ENCODE measurements at places on chromosomes 6 and 20.

GRCh38 chr6:159691133-159691962 is 1.7 kb downstream of the SOD2 start:
- no peak for DNase-seq

GRCh38 chr20:35120012-35120701 is 27.0 kb downstream of the EDEM2 start:
- DNase-seq: no peak

DNA sequence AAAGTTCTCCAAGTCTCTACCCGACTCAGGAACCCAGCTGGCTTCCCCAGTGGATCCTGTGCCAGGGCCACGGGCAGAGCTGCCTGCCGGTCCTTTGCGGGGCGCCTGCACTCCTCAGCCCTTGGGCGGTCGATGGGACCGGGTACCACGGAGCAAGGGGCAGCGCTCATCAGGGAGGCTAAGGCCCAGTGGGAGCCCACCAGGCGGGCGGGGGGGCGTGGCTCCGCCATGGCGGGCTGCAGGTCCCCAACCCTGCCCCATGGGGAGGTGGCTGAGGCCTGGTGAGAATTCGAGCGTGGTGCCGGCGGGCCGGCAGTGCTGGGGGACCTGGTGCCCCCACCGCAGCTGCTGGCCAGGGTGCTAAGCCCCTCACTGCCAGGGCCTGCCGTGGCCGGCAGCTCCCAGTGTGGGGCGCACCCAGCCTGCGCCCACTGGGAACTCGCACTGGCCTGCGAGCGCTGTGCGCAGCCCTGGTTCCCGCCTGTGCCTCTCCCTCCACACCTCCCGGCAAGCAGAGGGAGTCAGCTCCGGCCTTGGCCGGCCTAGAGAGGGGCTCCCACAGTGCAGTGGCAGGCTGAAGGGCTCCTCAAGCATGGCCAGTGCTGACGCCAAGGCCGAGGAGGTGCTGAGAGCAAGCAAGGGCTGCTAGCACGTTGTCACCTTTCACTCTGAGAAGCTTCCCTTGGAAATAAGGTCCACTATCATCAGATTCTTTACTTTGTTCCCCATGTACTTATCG is 14.8 kb upstream of the ELOVL5 start:
- DNase-seq: no peak

DNA sequence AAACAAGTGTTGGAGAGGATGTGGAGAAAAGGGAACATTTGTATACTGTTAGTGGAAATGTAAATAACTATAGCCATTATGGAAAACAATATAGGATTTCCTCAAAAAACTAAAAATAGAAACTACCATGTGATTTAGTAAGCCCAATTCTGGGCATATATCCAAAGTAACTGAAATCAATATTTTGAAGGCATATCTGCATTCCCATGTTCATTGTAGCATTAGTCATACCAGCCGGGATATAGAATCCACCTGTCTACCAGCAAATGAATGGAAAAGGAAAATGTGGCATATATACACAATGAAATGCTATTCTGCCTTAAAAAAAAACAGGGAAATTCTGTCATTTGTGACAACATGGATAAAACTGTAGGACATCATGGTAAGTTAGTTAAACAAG is 15.3 kb upstream of the C6orf58 start:
- no peak for DNase-seq

- no peak for DNase-seq
These were observed 694 bp downstream of the MRPS18B start for GRCh38 chr6:30618270-30618797.

GRCh38 chr6:122555561-122555960 is 54.6 kb upstream of the PKIB start:
- DNase-seq: no peak

DNA sequence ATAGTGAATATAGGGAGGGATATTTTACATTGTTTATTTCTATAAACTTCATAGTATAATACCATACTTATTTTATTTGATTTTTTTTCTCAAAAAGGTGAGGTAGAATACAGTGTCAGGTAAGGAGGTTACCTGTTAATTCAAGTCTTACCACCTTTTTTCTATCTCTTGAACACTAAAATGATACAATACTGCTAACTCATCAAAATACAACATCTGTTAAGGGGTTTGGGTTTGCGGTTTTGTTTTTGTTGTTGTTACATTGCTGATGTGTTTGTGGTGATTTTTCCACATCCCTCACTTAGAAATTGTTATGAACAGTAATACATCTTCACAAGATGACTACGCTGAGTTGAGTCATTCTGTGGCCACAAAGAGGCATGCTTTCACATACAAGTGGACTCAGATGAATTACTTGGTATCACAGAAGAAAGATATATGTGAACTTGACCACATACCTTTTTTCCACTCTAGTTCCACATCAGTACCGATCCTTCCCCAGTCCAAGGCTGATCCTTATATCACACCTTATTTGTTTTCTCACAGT is 139.4 kb upstream of the ID4 start:
- no peak for DNase-seq

- no peak for DNase-seq
These were observed 20.3 kb upstream of the SYNDIG1 start for GRCh38 chr20:24449026-24449720.

DNA sequence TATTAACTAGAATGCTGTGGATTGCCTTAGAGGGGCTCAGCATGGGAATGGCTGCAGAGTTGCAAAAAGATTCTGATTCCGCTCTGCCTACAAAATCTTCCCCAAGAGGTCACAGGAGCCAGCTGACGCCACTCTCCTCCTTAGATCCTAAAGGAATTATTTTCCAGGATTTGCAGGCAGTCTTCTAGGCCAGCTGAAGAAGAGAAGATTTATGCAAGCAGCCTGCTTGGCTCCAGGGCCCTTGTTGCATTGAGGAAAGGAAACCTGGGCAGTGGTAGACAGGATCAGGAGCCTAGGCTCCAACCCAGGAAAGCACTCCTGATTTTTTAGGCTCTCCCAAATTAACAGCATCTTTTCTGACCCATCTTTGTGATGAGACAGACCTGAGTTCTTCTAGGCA is 245.8 kb downstream of the PKHD1 start:
- no peak for DNase-seq

- no peak for DNase-seq
These were observed 90.4 kb downstream of the YTHDF1 start for GRCh38 chr20:63125581-63125837.

DNA sequence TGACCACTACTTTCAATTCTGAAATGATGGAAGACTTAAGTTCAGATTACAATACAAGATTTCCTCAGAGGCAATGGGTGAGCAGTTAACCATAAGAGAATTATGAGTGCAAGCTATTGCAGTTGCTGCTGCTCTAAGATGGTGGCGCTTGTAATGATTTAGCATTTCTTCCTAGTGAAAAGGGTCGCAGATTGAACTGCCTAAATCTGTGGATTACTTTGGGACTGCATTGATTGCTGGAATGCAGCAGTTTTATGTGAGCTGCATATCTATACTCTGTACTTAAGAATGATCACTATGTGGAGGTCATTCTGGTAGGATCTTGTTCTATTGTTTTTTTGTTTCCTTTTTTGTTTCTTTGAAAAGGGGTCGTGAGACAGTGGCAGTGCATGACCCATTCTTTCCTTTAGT is 5.3 kb downstream of the SCAF8 start:
- no peak for DNase-seq

GRCh38 chr6:163170294-163170883 is 244.1 kb upstream of the QKI start:
- no peak for DNase-seq

GRCh38 chr6:74222768-74223333 is 526.8 kb downstream of the CD109 start:
- DNase-seq: no peak

GRCh38 chr6:22141241-22141745 is 155.5 kb downstream of the PRL start:
- no peak for DNase-seq

GRCh38 chr6:6699741-6700367 is 111.3 kb downstream of the LY86 start:
- no peak for DNase-seq

DNA sequence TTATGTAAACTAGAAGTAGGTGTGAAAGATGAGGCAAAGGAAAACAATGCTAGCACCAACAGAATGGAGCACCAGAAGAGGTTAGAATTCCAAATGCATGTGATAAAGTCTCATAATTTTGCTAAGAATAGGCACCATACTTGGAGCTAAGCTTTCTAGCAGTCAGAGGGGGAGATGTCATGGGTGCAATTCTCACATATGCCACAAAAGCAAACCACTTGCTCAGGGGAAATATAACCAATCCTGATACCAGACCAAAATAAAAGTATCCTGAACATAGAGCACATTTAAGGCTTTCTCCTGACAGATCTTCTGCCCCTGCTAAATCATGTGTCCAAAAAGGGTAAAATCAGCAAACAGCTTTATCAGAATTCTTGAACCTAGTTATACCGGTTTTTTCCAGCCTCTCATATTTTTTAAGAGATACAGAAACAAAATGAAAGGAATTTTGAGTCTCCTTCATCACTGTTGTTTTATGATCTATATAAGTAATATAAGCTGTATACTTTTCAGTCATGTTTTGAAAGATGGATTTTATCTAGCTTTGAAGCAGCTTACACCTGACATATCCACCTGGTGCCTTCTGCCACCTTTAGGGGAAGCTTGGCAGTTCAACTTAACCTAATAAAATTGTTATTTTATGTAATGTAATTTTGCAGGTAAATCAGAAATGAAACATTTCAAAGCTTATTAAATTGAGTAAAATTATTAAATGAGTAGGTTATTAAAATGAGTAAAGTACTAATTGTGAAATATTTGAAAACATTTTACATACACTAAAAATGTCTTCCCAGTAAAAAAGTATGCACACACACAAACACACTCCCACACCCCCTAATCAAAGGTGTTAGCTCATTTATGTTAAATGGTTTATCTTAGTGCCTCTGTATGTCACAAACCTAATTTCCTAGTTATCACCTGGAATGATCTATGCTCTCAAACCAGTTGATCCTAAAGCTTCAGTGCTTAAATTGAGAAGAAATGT is 2.8 kb downstream of the SPO11 start:
- no peak for DNase-seq

GRCh38 chr6:125104425-125104824 is 49.1 kb upstream of the TPD52L1 start:
- no peak for DNase-seq

DNA sequence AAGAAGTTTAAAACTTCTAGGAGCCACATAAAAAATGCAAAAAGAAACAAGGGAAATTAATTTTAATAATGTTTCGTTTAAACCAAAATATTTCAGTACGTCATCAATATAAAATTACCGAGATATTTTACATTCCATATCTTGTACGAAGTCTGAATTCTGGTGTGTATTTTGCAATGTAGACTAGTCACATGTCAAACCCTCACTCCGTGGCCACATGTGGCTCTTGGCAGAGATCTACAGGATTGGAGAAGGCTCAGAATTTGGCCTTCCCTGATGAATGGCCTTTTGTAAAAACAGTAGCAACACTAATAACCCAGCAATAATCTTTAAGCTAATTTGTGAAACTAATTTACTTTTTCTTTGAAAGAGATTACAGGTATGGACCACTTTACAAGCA is 217.1 kb downstream of the PRL start:
- no peak for DNase-seq

DNA sequence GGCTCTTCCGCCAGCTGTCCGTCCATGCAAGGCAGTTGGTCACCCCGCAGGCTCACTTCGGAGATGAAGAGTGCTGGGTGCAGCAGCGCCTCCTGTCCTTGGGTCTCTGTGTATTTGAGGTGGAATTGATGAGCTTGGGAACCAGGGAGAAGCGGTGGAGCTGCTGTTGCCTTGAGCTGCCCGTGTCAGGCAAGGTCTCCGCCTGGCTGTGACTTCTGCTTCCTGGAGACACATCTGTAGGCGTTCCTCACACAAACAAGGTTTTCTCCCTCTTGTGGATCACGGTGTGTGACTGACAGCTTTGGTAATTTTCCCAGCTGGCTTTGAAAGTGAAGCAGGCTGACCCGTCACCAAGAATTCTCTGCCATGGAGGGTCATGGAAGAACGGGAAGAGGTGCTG is 2.5 kb upstream of the SLC17A9 start:
- DNase-seq: no peak

DNA sequence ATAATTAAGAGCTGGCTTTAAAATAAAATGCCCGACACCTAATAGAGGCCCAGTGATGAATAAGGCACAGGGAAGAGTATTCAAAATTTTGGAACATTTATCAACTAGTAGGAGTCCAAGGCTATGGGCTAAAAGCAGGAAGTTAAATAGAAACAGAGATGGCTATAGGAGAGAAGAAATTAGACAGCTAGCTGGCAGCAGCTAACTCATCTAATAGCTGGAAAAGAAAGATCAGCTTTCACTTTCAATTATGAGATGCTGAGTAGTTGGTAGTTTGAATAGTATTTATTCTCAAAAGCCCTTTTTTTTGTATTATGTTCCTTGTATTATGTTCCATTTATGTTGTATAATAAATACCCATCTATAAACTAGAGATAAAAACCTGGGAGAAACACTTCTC is 215.7 kb downstream of the SLC35F1 start:
- DNase-seq: no peak

- DNase-seq: no peak
These were observed 26.7 kb upstream of the TTPAL start for GRCh38 chr20:44448753-44449546.

GRCh38 chr6:29490552-29490951 is 2.8 kb upstream of the MAS1L start:
- DNase-seq: no peak

GRCh38 chr6:26017632-26017966 is 55.0 kb downstream of the TRIM38 start:
- peak; percentile 67 for DNase-seq

DNA sequence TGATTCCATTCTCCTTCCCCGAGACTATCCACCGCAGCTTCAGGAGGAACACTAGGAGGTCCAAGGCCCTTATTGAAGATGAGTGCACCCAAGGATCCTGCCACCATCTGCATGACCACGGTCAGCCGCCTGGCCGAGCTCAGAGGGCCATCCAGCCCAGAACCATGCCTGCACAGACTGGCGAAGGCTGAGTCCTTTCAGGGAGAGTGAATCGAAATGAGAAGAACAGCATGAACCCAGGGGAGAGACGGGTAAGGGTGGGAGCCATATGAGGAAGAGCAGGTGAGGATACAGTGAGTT is 26.3 kb downstream of the SERPINB6 start:
- DNase-seq: no peak

DNA sequence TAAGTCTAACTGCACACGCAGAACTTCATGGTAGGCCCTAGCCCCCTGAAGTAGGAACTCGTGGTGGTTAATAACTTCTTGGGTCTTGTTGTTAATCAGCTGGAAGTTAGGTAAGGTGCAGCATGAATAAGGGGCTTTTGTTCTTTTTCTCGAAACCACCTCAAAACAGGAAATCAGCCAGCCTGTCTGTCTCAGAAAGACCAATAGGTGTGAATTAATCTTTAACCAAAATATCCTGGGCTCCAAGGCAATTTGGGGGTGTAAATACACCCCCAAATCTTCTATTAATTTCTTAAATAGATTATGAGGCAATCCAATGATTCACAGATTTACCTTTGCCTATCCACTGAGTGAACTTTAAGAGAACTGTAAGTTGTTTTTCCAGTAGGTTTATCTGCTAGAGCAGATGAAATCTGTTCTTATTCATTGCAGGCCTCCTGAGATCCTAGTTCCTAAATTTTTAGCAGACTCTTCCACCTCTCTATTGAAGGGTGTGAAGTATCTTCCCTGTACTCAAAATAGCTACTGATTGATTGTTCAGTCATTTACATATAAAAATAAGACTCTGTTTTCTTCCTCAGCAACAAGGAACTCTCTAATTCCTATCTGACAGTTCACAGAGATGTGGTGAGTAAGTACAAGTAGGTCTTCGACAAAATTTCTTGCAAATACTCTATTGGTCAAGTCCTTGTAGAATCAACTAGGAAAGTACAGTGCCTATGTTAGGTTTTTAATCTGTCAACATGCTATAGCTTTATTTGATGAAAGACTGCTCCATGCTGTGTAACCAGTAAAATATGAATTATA is 427.1 kb upstream of the NOX3 start:
- DNase-seq: no peak

GRCh38 chr6:80468398-80468797 is 361.9 kb downstream of the BCKDHB start:
- DNase-seq: no peak

Measured in stimulated activated CD4-positive, alpha-beta T cell treated with anti-CD3 and anti-CD28 coated beads, Interleukin-1b, Interleukin-23, amount 100 ng/mL, for 1 hour (primary cell).